ENCODE measurements at places on chromosomes 12 and 14. TPM values are rescaled to one million over a fixed set of nuclear protein-coding genes. Genes with fewer than 3 reads are reported as not detected.

MDM1 gene
- total RNA-seq = 22.2 TPM

BDKRB2 gene
- 35.8 TPM for total RNA-seq

B4GALNT1 gene
- 2.9 TPM for total RNA-seq

CLEC2D gene
- 6.9 TPM for total RNA-seq

TAS2R50 gene
- total RNA-seq = 5.7 TPM

TSPAN19 gene
- total RNA-seq = not detected

PPP1R36 gene
- 1.3 TPM for total RNA-seq

GLIPR1L2 gene
- total RNA-seq = 0.97 TPM

TAS2R30 gene
- 12.6 TPM for total RNA-seq

Data from articular chondrocyte of knee joint (primary cell).